ENCODE measurements at places on chromosomes 13 and 19. TPM values are rescaled to one million over a fixed set of nuclear protein-coding genes. Genes with fewer than 3 reads are reported as not detected.

Gene MEIOSIN
- total RNA-seq, result not detected

Gene TMC4
- total RNA-seq, result not detected

DNA sequence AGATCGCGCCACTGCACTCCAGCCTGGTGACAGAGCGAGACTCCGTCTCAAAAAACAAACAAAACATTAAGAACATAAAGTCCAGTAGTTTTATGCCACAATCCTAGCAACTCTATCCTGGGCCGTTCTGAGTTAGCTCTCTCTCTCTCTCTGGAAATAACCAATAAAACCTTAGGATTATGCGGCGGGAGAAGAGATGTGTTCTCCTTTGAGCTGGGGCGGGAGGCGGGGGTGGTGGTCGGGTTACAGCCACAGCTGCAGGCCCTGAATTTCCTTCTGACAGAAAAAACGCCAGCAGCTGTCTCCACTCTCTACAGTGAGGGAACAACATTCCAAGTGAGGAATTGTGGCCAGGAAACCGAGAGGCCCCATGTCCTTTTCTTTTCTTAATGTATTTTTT lies 9.1 kb upstream of the PNMA8A start:
- no peak for DNase-seq

- no peak for DNase-seq
These were observed 5.9 kb downstream of the ZNF784 start for GRCh38 chr19:55618426-55618825.

Gene BRSK1
- 5.2 TPM for total RNA-seq

- no peak for DNase-seq
These were observed 364.0 kb downstream of the KCTD12 start for GRCh38 chr13:76522083-76522755.

- DNase-seq, result no peak
These were observed 47.3 kb upstream of the N4BP2L1 start for GRCh38 chr13:32474999-32475792.

Gene SHC2
- total RNA-seq, result 6.6 TPM

DNA sequence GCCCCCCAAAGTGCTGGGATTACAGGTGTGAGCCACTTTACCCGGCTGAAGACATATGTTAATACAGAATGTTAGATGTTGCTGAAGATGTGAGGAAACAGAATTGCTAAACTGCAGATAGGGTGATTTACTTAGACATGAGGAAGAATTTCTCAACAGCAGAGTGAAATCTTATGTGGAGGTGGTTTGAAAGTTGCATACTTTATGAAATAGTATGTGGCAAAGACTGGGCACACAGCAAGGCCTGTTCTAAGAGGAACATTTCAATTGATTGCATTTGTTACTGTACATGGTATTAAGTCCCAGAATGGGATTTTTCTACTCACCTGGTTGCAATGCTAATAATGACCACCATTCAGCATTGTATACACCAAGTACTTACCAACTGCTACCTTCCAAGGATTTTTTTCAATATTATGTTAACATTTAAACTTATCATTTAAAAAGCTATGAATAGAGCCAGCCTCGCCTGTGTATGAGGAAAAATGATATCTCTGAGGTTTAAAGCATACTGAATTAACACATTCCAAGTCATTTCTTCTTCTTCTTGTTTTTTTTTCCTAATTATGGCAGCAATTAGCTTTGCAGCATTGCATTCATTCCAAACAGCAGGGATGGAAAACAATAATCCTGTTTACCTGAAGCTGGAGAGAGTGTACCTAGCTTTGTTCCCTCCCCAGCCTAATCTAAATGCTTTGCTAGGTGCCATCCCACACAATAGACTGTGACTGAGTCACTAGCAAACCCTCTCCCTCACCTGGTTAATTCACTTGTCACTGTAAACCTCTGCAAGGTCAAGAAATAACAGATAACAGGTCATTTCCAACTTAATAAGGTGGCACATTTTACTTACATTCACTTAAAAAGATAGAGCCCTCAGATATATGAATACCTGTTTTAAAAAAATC lies 19.4 kb upstream of the KLF5 start:
- no peak for DNase-seq

DNA sequence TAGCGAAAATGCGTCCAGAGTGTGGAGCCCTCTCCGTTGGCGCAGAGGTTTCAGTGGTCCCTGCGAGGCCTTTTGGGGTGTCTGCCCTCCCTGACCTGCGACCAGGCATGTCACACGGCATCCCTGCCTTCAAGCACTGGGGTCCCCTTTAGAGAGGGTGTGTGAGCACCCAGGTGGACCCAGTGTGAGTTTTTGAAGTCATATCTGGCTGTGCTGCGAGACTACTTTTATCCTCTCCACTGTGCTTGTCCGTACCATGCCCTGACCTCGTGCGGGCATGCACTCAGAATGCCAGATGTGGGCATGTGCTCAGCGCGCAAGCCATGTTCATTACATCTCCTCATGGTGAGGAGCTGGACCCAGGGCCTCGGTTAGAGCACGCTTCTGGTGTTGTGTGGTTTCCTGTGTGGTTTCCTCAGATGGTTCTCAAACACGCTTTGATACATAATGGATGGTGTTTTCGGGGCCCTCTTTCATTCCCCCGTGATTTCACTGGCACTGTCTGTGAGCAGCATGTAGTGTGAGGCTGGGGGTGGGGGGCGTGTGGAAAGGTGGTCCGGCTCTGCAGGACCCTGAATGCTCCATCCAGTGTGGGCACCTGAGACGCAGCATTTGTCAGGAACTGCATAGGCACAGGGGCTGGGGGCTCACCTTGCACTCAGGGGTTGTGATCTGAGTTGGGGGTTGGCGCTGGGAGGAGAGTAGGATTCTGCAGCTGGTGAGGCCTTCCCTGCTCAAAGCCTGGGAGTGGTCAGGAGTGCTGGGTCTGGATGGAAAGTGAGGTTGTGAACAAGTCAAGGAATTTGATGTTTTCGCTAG lies 2.3 kb downstream of the TFDP1 start:
- DNase-seq, result no peak

Gene PRSS57
- total RNA-seq, result not detected

GRCh38 chr19:33507021-33507956 lies 14.3 kb downstream of the PEPD start:
- no peak for DNase-seq

GRCh38 chr13:63455938-63456337 lies 2040.3 kb upstream of the PCDH20 start:
- DNase-seq, result no peak

Gene TRPC4
- not detected for total RNA-seq

DNA sequence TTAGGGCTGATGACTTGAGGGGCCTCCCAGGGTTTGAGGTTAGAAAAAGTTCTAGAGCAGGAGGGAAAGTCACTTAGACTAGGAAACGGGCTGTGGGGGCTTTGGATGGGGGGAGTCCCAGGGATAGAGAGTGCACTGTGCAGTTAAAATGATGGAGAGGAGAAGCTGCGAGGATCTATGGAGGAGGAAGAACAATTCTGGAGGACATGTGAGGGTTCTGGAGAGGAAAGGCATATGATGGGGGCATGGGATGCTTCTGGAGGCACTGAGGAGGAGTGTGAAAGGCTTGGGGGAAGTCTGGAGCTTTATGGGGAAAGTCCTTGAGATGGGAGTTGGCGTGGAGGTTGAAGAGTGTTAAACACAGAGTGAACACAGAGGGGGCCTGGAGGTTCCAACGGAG lies 2.2 kb downstream of the KCNC3 start:
- no peak for DNase-seq

GRCh38 chr13:113931841-113932459 lies 41.9 kb downstream of the C13orf46 start:
- DNase-seq, result no peak

Gene CEACAM7
- not detected for total RNA-seq

Gene TMEM150B
- not detected for total RNA-seq

DNA sequence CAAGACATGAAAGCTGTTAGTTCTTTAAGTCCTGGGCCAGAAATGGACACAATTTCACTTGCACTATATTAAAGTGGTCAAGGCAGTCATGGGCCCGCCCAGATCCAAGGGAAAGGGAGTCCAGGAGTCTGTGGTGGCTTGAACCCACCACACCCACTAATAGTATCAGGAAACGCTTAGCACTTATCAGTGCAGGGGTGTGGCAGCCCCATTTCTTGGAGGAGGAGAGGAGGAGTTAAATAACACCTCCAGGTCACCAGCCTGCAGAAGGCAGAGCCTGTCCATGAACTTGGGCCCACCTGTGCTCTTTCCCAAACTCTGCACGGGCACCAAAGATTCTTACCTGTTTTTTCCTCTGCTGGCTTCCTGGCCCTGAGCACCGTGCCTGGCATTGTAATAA lies 5.4 kb upstream of the NTN5 start:
- no peak for DNase-seq

Gene U2AF1L4
- total RNA-seq, result 69.5 TPM

GRCh38 chr19:47099576-47100050 lies 14.0 kb downstream of the ZC3H4 start:
- DNase-seq, result no peak

Gene ZNF284
- total RNA-seq, result 0.64 TPM

Gene SMG9
- total RNA-seq, result 32.2 TPM

GRCh38 chr19:35509861-35510625 lies 3.4 kb downstream of the DMKN start:
- peak; percentile 81 for DNase-seq

Gene RNF113B
- total RNA-seq, result not detected

DNA sequence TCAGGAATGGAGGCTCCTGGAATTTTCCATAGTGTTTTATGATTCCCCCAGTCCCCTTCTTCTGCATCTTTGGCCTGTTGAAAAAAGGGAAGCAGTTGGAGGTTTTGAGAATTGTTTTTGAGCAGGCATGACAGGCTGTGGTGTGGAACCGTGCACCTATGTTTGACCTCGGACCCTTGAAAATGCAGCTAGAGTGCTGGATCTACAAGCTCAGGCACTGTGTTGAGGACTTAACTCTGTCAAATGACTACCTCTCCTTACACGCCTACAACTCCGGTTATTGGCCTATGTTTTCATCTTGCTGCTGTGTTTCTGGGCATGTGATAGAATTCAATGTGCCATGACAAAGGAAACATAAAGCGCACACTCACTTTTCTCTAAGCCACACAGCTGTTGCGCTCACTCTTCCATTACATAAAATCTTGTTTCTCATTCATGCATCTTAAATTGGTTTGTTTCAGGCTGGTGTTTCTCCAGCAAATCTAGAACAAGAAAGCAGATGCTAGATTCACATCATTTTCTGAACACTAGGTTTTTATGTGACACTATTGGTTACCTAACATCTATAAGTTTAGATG lies 616.6 kb downstream of the FGF9 start:
- no peak for DNase-seq

Gene HTR2A
- not detected for total RNA-seq

Gene ARL11
- total RNA-seq, result 0.08 TPM

Gene SIN3B
- 46.5 TPM for total RNA-seq

Measured in CD8-positive, alpha-beta T cell (primary cell).